NCI-H510A (cell line): ENCODE measurements at places on chromosomes 16 and 17.
A peak's percentile ranks its signal among the peaks of the same experiment; 100 is the strongest.

DNA sequence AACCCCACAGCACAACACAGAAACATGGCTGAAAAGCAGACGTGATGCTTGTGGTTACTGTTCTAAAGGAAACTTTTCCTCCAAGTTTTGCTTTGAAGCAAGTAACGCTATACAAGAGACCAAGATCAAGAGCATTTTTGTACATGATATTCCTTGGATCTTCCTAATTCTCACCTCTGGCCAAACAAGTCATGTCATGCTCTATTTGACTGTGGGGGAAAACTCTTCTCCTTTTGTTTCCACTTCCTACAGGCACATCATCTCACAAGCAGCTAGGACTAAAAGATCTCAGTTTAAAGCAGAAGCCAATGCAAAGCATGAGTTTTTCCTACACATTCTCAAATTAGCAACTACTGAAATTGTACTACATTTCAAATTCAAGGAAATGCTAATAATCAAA is 50.7 kb downstream of the CFDP1 start:
- DNase-seq: no peak

DNA sequence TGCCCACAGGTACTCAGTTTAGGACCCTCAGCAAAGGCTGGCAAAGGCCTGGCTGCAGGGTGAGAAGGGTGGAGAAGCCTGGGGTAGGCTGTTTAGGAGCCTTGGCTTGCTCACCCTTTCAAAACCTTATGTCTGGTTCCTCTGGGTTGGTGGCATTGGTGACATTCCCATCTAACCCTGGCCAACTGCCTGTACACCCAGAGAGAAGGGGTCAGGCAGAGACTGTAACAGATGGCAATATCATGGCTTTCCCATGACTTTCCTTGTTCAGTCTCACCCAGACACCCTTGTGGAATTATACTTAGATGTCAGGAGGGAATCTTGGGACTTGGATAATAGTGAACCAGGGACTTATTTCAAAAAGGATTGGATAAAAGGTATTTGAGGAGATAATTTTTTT is 18.5 kb upstream of the LLGL1 start:
- DNase-seq: no peak

GRCh38 chr16:964356-965035 is 6.3 kb downstream of the LMF1 start:
- no peak for DNase-seq

GRCh38 chr17:44118427-44119050 is 4.9 kb downstream of the HDAC5 start:
- DNase-seq: no peak

- DNase-seq: no peak
These were observed 4.8 kb upstream of the ATXN7L3 start for GRCh38 chr17:44204441-44204882.

- no peak for DNase-seq
These were observed 126.3 kb downstream of the ZNF778 start for GRCh38 chr16:89343501-89344457.

- no peak for DNase-seq
These were observed 4.0 kb upstream of the LMF1 start for GRCh38 chr16:974611-975261.

DNA sequence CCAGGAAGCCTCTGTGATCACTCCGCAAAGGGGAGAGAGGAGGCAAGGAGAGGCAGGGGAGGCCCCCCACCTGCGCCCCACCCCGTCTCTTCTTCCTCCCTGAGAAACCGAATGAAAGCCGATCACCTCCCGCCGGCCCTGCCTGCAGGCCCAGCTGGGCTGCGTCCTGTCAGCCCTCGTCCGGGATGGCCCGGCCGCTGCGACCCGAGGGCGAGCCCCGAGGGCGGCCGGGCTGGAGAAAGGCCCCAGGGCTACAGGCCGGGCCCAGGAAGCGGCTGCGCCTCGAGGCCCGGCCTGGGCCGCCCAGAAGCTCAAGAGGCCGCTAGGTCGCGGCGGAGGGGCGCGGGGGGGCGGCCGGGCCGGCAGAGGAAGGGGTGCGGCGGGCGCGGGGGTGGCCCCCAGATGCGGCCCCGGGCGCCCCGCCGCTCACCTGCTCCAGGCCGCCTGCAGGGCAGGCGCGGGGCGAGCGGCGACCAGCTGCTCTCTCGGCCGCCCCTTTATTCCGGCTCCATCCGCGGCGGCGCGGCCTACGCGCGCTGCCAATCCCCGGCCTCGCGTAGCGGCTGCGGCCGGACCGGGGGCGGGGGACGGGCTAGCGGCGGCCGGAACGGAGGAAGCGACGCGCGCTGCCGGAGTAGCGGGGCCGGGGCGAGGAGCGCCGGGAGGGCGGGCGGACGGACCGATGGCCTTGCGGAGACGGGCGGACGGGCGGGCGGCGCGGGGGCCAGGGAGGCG is at the start of gene ZNF319:
Gene ZNF319, minus strand, starts transcription at position 702 of the 735 bp plus-strand sequence. CDS start 2,407 bp downstream, outside the sequence.
- no peak for DNase-seq

GRCh38 chr16:65229191-65229662 is 107.4 kb upstream of the CDH11 start:
- DNase-seq: no peak

DNA sequence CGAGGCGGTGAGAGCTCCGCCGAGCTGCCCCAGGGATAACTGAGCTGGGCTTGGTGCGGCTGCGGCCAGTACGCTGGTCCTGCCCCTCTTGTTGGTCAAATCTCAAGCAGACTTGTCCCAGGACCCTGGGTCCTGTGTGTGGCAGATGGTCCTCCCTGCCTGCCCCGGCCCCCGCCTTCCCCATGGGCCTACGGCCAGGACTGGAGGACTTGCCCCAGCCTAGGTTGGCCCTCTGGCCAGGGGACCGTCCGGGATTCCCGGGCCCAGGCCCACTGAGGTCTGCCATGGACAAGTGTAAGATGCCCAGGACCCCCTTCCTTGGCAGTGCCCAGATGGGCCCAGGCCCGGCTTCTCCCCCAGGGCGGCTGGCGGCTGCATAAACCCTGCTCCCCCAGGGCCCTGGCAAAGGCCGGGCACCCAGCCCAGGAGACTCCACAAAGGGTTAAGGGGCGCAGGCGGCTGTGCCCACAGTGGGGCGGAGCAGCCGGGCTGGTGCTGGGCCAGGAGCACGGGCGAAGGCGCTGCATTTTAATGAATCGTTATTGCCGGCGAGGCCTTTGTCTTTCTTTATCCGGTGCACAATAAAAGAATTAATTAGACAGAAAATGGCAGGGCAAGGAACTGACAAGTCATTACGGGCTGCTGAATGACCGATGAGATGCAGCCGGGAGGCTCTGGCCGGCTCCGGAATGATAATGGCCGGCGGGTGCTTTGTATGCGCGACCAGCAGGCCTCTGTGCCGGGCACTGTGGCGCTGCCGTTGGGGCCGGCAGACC is 9.1 kb downstream of the SOX8 start:
- no peak for DNase-seq

DNA sequence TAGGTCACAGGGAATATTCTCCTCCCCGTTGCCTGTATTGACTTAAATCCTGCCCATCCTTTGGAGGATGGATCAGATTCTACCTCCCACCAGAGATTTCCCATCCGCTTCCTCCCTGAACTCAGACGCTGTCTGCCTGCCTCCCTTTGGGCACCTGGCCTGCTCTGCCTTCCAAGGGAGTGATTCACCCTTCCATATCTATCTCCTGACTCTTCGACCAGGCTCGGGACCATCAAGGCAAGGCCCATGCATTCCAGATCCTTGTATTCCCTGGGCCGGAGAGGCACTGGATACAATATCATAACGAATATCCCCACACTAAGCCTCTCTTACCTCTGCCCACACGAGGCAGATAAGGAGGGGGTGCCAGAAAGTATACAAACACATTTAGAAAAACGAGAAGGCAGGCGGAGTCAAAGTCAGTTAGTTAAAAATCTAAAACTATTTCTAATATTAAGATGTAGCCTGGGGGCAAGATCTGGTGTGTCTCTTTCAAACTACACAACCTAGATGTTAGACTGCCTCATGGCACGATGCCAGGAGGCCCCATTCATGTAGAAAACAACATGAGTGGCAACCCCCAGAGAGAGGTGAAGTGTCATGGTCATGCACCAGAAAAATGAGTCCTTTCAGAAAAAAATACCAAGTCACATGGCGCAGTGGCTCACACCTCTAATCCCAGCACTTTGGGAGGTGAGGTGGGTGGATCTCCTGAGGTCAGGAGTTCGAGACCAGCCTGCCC is 9.2 kb downstream of the PMP22 start:
- no peak for DNase-seq

DNA sequence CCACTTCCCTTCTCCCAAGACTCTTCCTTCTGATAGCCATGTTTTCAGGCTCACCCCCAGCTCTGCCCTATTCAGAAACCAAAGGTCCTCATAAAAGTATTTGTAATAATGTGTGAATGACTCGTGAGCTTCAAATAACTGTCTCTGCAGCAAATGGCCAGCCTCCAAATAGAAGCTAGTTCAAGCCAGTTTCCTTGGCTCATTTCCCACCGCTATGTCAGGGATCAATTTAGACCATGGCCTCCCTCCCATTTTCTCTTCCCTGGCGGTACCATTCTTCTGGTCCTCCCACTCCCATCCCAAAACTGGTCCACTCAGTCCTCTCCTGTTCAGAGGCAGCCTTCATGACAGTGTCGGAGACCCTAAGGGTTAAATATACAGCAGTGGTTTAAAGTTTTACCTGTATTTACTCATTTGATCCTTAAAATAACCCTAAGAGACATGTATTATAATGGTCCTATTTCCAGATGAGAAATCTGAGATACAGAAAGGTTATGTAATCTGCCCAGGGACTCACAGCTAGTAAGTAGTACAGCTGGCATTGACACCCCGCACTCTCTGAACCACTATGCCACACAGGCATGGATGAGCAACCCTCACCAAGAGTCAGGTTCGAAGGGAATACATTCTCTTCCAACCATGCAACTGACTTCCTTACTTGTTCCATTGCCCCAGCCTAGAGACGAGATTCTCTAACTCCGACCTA is 42.9 kb downstream of the GAS7 start:
- DNase-seq: no peak

- no peak for DNase-seq
These were observed 31.6 kb upstream of the ERN1 start for GRCh38 chr17:64161380-64162176.

- no peak for DNase-seq
These were observed 17.0 kb downstream of the MPO start for GRCh38 chr17:58263773-58264172.

GRCh38 chr17:55005520-55005919 is 37.0 kb downstream of the STXBP4 start:
- no peak for DNase-seq

- DNase-seq: no peak
These were observed 13.8 kb downstream of the CLUAP1 start for GRCh38 chr16:3514621-3515020.

GRCh38 chr16:84446084-84446483 is 58.4 kb downstream of the MEAK7 start:
- DNase-seq: no peak

DNA sequence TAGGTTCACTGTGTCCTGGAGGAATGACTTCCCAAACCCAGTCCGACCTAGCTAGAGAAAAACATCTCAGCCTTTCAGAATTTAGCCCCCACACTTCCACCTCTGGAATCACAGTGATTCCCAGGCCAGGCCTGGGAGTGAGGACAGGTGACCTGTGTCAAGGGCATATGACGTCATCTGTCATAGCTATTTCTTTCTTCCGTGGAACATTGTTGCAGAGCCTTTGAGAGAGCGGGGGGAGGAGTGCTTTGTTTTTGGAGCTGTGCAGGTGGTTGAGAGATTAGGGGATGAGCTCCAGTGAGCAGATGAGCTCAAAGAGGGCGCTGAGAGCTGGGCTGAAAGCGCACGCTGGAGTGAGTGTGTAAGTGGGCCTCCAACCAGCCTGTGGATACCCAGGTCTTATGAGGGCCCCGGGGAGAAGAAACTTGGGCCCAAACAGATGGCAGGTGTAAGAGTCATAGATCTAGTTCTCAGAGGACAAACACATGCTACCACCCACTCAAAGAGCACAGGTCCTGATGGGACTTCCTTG is 344.8 kb downstream of the SNX29 start:
- peak; percentile 50 for DNase-seq

GRCh38 chr16:58195771-58196170 is 2.1 kb downstream of the CSNK2A2 start:
- no peak for DNase-seq

- no peak for DNase-seq
These were observed 331.4 kb upstream of the CDH5 start for GRCh38 chr16:66035096-66035495.

GRCh38 chr17:35051579-35052240 is 11.8 kb downstream of the RFFL start:
- DNase-seq: no peak

GRCh38 chr16:10699756-10700155 is 5.0 kb upstream of the TEKT5 start:
- no peak for DNase-seq

DNA sequence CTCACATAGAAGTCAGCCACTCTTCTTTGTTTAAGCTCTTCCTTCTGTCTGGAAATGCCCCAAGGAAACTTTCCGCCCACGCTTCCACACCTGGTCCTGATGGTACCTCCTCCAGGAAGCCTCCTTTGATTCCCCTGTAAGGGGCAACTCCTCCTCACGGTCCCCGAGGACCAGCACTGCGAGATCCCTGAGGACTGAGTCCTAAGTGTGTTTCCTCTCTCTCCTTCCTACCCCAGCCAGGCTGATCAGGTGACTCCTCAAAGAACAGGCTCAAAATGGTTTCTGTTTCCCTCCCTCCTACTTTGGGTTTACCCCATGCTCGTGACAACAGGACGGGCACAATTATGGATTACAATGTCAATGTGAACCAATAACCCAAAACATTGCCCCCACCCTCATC is 63.0 kb upstream of the MED9 start:
- no peak for DNase-seq

- DNase-seq: no peak
These were observed 15.0 kb downstream of the HNF1B start for GRCh38 chr17:37729905-37730304.

DNA sequence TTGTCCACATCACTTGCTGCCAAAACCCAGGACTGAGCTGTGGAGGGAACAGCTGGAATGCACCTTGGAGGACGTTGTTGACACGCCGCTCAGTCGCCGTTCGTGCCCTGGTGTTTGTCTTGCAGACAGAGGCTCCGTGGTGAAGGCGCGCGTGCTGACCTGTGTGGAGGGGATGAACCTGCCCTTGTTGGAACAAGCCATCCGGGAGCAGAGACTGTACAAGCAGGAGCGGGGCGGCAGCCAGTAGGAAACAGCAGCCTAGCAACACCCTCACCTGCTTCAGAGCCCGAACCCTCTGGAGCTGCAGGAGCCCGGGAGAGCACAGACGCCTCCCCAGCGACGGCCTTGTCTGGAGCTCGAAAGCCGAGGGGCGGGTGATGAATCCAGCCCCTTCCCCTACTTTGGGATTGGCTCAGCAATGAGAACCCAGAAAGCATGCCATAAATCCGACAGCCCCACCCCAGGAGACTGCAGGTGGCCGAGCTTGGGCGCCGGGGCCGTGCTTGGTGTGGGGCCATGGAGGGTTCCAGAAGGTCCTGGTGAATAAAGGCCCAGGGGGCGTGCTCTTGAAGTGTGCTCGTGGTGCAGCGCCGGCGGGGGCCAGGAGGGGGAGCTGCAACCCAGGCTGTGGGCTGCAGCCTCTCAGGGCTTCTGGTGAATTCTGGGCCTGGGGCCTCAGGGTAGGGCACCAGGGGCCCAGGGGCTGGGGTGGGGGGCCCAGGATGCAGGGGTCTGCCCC is 470 bp upstream of the CDK3 start:
- no peak for DNase-seq

- DNase-seq: no peak
These were observed 88.1 kb upstream of the ASIC2 start for GRCh38 chr17:33381201-33381600.

- no peak for DNase-seq
These were observed 950.7 kb upstream of the RBFOX1 start for GRCh38 chr16:6381896-6382295.

GRCh38 chr17:8598913-8599312 is 31.6 kb downstream of the MYH10 start:
- no peak for DNase-seq

GRCh38 chr17:16515933-16516332 is 23.9 kb upstream of the LRRC75A start:
- no peak for DNase-seq

GRCh38 chr17:5329784-5330557 is 47.9 kb downstream of the RABEP1 start:
- DNase-seq: no peak
